ENCODE measurements at places on chromosomes 2 and 18.

DNA sequence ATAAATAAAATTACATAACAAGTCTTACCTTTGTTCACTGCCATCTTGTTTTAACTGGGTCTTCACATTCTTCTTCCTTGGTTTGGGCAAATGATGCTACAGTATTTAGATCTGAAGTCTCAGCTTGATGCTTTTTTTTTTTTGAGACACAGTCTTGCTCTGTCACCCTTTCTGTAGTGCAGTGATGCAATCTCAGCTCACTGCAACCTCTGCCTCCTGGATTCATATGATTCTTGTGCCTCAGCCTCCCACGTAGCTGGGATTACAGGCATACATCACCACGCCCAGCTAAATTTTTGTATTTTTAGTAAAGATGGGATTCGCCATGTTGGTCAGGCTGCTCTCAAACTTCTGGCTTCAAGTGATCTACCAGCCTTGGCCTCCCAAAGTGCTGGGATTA is 53.2 kb upstream of the MAT2A start:
- DNase-seq = peak; percentile 74

GRCh38 chr18:497688-498087 is 2.8 kb downstream of the COLEC12 start:
- no peak for DNase-seq

- DNase-seq = no peak
Measured at GRCh38 chr18:10559553-10560451, 34.0 kb downstream of the NAPG start.

DNA sequence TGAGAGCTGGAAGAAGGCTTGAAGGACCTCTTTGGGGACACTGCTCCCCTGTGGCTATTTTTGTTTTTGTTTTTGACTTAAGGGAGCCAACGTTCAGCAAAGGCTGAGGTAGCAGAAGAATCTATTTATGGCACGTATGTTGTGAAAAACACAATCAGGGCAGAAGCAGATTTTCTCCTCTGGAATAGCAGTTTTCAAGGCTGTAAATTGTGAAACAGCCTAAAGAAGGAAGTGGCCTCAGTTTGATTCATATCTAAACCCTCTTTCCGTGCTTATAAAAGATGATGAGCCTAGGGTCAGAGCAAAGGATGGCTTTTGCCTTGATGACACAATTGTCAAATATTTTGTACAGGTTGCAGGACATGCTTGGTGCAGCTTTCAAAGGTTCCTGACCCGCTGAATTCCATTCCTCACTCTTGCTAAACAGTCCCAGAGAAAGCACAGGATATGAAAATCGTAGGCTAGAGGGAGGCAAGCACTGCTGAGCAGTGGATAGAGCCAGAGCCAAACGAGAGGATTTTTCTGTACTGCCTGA is 106.2 kb upstream of the DLX2 start:
- peak; percentile 66 for DNase-seq

DNA sequence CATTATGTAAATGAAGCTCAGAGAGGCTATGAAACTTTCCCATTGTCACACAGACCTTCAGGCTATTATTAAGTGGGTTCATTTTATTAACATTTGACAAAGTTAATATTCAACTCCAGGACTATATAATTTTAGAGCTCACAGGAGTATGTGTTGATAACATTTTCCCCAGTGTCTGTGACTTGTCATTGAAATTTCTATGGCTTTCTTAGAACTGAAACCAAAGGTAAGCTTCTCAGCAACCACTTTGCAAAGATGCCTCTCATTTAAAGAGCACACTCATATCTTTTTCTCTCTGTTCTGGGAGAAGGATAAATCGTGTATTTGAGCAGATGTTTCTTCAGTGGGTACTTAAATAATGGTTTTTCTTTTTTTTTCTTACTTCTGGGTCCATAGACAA is 61.8 kb upstream of the LHCGR start:
- no peak for DNase-seq

- no peak for DNase-seq
Measured at GRCh38 chr2:232454630-232455029, 1.3 kb upstream of the ALPI start.

GRCh38 chr2:56021579-56021978 is 98.0 kb upstream of the EFEMP1 start:
- DNase-seq = no peak

- no peak for DNase-seq
Measured at GRCh38 chr2:33242845-33243244, 233.6 kb upstream of the RASGRP3 start.

- peak; percentile 56 for DNase-seq
Measured at GRCh38 chr18:55588111-55588869, at the start of gene TCF4. Gene TCF4, minus strand, starts transcription at chr18:55588192. Its CDS starts 1,076 bp downstream, at chr18:55587116.

DNA sequence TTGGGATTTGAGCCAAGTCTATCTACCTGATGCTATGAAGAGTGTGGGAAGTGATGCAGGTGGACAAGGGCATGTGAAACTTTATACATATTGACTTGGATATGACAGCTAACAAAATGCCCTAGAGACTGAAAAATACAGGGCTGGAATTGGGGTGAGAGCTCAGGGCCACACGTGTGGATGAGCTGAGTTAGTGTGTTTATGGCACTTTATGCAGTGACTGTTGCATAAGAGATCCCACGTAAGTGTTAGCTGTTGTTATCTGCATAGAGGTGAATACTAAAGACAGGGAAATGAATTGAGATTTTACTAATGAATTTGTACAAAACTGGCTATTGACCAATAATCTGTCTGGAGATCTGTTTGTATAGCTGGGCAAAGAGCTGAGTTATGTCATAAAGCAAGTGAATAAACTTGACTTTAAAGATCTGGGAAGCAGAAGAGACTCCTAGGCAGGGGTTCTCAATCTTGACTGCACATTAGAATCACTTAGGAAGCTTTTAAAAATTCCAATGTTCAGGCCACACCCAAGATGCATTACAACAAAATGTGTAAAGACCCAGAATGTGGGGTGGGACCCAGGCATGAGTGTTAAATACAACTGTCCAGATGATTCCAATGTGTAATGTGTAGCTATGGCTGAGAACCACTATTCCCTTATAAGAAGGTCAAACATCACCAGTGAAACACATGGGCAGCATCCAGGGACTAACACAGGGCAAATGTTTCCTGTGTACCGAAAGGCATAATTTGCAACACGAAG is 74.2 kb upstream of the STK17B start:
- DNase-seq = peak; percentile 36

DNA sequence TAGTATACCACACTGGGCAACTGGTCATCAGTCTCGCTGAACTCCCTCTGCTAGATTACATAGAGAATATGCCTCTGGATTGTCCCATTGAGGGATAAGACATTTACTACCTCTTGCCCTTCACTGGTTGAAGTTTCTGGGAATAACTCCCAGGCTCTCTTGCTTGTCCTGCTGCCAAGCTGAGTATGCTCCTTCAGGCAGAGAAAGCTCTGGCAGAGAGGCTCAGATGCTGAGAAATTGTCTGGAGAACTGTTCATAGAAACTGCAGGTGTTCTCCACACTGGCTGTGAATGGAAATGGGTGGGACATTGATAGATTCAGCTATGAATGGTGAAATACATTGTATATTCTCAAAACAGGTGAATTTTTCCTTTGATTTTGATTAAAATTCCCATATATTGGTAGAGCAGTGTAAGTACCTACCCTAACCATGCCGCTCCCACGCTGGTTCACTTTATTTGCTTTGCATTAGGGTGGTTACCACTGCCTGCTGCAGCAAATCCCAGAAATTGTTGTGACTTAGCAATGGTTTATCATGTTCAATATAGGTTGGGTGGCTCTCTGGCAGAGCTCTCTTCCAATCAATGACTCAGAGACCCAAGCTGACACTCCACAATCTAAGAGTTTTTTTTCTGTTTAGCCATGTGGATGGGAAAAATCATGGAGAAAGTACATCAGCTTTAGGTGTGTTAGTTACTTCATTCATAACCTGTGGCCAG is 36.7 kb downstream of the FAM117B start:
- DNase-seq = no peak

- no peak for DNase-seq
Measured at GRCh38 chr2:45755585-45756335, 104.3 kb downstream of the PRKCE start.

GRCh38 chr2:61910603-61911002 is 5.1 kb downstream of the COMMD1 start:
- peak; percentile 9 for DNase-seq

DNA sequence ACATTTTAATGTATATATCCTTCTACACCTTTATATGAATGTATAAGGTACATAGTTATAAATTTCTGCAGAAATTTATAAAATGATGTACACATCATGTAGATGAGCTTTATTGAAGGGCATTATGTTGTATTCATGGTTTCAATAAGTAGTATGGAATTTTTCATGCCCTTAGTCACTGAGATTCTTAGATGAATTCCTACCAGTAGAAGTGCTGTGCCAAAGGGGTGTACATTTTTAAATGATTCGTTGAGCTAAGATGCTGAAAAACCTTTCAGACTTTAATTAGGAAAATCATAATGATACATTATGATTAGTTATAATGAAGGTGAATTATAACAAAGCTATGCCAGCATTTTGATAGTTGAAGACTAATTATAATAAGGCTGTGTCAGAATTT is 115.2 kb downstream of the ZNF236 start:
- no peak for DNase-seq

Measured in suppressor macrophage treated with lipopolysaccharide for 1 hour (primary cell).